ENCODE measurements at places on chromosomes 11 and 22.

DNA sequence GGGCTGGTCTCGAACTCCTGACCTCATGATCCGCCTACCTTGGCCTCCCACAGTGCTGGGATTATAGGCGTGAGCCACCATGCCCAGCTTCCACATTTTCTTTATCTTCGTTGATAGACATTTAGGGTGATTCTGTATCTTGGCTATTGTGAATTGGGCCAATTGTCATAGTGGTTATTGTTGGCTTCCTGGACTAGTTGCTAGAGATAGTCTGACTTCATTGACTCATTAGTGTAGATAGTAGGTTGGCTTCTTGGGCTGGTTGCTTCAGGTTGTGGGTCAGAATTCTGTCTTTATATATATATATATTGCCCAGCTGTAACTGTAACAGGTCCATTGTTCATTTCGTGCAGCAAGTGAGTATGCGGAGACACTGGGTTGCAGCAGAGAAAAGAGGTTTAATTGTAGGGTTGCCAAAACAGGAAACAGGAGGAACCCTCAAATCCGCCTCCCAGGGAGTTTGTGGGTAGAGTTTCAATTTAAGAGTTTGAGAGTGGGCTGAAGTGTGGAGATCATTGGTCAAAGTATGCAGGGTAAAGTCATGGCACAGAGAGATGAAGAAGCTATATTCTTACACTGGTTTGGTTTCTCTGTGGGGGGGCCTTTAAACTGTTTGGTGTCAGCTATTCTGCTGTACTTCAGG, 22.0 kb downstream of the ATG13 start:
- no peak for DNase-seq

DNA sequence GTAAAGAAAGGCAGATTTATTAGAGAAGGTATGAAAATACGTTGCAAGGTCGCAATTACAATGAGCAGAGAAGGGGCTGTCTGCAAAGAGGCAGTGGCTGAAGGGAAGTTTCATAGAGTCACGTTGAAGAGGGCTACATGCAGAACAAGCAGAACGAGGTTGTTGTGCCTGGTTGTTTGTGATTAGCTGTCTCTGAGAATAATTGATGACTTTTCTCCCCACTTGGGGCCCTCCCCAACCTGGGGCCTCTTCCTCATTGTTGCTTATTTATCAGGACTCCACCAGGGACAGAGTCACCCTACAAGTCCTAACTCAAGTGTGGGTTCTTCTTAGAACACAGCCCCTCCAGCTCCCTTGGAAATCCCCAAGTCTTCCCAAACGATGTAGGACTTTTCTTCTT, 29.1 kb downstream of the CSF2RB start:
- no peak for DNase-seq

- DNase-seq: no peak
Measured at GRCh38 chr11:11381471-11382105, 28.5 kb upstream of the CSNK2A3 start.

DNA sequence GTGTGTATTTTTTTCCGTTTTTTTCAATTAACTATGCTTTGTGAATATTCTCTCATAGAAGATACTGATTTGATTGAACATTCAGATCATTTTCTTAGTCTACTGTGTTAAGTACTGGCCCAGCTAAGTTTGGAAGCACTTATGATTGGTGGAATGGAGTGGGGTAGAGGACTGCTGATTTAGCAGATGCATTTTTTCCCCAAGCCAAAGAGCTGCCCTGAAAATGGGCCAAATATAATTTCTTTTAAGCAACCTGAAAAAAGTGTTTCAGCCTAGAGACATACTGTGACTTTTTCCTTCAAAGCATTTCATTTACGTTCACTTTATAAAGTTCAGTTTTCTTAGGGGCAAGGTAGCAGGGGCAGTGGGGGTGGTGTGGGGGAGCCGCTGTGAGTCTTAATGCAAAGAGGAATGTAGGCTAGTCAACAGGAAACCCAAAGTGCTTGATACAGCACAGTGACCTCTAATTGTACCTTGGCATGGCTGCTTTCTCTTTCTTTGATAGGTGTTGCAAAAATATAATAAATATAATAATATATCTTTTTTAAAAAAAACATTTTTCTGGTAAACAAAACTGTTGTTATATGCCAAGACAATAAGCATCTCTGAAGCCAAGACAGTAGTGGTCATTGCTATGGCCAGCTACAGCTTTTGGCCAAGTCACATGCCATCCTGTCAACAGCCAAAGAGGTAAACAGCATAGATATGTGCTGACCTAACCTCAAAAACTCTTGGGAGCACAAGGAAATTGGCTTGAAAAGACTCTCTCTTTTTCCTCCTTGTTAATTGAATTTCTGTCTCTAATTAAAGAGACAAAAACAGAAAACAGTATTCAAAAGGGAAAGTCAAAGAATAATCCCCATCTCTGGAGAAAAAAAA, 58.8 kb downstream of the LIF start:
- no peak for DNase-seq

- no peak for DNase-seq
Measured at GRCh38 chr11:65414776-65415498, 7.7 kb upstream of the NEAT1 start.

Measured in activated CD4-positive, alpha-beta T cell treated with anti-CD3 and anti-CD28 coated beads for 24 hours (primary cell).